Activated naive CD4-positive, alpha-beta T cell treated with anti-CD3 and anti-CD28 coated beads, Interleukin-2, amount 50 U/mL, for 72 hours (primary cell): ENCODE measurements at places on chromosomes 16 and 17.

- no peak for DNase-seq
Observed at GRCh38 chr16:23055481-23055880, 93.8 kb downstream of the USP31 start.

- no peak for DNase-seq
Observed at GRCh38 chr17:41065829-41066624, at the start of gene KRTAP2-4. KRTAP2-4 (minus strand) TSS chr17:41065879; CDS start chr17:41065845, 34 bp downstream.

GRCh38 chr16:68590201-68590994, 51.3 kb downstream of the ZFP90 start:
- DNase-seq = peak; percentile 65

DNA sequence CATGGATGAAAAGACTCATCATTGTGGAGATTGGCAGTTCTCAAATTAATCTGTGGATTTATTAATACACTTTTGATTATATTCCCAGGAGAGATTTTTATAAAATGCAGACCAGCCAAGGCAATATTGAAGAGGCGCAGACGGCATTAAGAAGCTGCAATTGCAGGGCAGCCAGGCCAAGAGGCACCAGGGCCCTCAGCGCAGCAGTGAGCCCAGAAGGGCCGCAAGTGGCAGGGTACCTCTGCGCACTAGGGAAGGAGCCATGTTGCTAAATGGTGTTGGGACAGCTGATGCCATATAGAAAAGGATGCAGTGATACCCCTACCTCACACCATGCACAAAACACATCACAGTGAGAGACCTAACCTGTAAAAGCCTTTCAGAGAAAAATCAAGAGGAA, 36.6 kb upstream of the CHMP6 start:
- DNase-seq = no peak

DNA sequence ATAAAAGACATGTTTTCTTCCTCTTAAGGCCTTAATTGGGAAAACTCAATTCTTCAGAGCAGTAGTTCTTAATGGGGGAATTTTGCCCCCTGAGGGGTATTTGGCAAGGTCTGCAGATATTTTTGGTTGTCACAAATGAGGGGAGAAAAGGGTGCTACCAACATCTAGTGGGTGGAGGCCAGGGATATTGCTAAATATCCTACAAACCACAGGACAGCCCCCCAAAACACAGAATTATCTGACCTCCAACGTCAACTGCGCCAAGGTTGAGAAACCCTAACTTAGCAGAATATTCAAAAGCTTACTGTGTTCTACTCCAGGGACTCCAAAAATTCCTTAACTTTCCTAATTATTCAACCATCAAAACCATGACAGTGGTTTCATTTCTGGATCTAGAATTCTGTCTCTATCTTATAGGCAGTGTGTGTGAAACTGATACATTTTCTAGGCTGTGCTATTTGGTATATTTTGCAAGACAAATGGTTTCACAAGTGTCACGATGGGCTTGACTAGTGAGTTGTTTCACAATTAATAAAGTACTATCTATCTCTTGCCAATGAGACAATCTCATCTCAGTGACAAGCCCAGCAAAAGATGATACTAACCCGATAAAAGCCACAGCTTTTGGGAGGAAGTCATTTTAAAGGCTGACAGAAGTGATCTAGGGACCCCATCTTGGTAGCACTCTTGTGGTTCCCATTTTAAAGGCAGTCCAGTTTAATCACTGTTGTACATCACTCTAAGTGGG, 14.7 kb downstream of the TXNDC11 start:
- DNase-seq = no peak

DNA sequence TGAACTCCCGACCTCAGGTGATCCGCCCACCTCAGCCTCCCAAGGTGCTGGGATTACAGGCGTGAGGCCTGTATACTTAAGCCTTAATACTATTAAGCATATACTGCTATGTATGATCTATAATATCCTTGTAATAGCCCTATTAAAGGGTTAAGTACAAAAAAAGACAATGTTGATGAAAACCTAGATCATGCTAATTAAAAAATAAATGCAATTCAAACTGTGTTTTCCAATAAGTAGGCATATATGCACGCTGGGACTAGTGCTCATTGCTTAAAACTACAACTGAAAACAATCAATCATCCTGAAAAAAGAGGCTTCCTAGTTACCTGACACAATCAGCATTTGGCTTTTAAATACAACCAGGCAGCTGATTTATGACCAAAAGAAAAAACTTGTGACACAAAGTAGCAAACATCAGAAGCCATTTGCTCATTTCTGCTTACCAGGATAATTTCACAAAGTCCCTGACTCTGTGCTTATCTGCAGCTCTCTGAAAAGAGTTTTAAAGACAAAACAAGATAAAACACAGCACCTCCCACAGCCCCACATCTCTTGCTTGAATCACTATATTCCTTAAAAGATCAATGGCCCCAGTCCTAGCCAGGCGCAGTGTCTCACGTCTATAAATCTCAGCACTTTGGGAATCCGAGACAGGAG, 11.1 kb downstream of the ZNF385C start:
- DNase-seq = no peak

- no peak for DNase-seq
Observed at GRCh38 chr17:72268431-72268830, 147.6 kb downstream of the SOX9 start.

- DNase-seq = no peak
Observed at GRCh38 chr16:88815227-88815626, 3.5 kb upstream of the APRT start.

DNA sequence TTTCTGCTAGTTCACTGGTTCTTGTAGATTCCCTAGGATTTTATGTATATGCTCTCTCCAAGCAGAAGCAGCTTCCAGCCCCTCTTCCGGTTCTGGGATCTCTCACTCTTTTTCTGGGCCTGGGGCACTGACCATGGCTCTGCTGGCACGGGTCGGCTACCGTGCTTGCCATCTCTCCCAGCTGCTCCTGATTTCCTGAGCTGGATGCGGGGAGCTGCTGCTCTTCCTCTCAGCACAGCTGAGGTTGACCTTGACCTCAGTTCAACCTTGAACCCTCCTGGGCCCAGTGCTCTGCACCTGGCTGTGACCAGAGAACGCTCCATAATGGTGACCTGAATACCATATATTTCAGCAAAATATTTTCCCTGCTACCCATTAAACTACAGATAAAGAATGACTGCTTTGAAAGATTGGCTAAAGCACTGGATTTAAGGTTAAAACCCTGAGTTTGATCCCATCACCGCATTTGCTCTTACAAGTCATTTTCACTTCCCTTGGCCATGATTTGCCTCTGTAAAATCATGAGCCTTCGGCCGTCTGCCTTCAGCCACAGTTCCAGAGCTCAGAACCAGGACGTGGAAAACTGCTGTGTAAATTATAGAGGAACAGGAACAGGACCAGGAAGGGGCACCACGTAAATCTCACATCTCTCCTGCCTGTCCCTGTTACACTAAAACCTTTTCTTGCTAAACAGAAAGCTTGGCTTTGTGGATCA, 130.8 kb upstream of the CHMP6 start:
- DNase-seq = no peak

GRCh38 chr16:84730406-84731106, 30.8 kb downstream of the USP10 start:
- DNase-seq = no peak

DNA sequence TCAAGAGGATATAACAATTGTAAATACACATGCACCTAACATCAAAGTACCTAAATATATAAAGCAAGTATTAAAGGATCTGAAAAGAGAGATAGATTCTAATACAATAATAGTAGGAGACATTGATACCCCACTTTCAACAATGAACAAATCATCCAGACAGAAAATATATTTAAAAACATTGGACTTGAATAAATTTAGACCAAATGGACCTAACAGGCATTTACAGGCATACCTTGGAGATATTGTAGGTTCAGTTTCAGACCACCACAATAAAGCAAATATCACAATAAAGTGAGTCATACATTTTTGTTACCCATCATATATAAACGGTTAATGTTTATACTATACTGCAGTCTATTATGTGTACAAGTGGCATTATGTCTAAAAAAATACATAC, 104.0 kb downstream of the BRIP1 start:
- no peak for DNase-seq

DNA sequence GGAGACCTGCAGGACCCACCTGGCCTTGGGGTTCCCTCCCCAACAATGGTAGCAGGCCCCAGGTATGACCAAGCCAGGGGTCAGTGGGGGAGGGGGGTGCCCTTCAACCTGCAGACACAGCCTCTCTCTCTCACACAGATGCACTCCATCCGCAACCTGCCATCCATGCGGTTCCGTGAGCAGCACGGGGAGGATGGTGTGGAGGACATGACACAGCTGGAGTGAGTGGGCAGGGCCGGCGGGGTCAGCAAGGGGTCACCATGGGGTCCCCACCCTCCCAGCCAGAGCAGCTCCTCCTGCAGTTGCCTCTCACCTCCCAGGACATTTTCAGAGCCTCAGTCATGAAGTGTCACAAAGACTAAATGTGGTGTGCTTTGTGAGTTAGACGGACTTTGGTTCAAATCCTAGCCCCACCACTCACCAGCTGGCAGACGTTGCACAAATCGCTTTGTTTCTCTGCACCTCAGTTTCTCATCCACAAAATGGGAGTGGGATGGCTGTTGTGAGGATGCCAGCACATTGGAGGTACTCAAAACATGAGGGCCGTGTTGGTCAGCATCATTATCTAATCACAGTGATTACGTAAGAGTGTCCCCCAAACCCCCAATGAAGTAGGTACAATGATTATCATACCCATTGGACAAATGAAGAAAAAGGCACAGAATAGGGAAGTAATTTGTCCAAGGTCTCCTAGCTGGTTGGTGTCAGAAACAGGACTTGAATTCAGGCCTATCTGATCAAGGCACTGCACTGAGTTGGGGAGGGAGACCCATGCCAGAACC, 16.0 kb downstream of the MYO15A start:
- no peak for DNase-seq

DNA sequence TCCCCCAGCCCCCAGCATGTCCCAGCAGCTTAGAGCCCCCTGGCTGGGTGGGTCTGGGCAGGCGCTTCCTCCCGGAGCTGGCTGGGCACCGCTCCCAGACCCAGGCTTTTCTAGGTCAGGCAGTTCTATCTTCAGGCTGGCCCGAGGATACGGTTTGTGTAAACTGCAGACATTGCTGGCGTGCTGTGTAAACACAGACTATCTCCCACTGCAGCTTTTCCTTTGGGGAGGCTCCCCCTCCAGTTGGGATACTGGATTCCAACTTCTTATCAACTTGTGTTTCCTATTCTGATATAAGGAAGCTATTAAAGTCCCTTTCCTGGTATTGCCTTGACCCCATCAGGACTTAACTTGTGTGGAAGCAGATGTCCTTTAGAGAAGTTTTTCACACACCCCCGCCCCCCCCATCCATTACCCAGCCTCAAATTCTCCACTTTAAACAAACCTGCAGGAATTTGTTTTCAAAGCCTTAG, 18.3 kb upstream of the GNA13 start:
- no peak for DNase-seq

DNA sequence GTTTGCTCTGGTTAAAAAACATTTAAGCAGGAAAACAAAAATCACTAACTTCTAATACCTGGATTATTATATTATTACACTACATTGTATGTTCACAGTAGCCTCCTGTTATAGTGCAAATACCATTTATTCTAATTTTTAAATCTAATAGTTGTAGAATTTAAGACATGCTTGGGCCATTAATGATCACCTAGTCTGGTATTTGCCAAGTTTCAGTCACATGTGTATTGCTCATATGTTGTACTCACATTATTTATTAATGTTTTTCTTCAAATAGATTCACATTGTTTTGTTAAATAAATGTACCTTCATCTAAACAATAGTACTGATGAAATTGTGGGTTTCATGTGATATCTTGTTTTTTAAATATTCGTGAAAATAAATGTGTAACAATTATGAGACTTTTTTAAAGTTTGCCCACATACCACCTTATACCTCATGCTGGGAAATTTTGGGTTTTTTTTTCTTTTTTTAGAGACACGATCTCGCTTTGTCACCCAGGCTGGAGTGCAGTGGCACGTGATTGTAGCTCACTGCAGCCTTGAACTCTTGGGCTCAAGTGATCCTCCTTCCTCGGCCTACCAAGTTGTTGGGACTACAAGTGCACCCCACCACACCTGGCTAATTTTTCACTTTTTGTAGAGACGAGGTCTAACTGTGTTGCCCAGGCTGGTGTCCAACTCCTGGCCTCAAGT, 5.9 kb downstream of the ZNF771 start:
- DNase-seq = no peak

GRCh38 chr16:87126403-87127025, 190.7 kb downstream of the C16orf95 start:
- DNase-seq = no peak
